CD4-positive, alpha-beta memory T cell (primary cell): ENCODE measurements at places on chromosomes 7 and 10. TPM values are rescaled to one million over a fixed set of nuclear protein-coding genes. Genes with fewer than 3 reads are reported as not detected.

The TLX1 gene
- not detected for polyA plus RNA-seq

The PIP gene
- polyA plus RNA-seq: not detected

The TRIM50 gene
- polyA plus RNA-seq: not detected

The SEMA3D gene
- not detected for polyA plus RNA-seq

The C10orf105 gene
- 0.07 TPM for polyA plus RNA-seq

The MPP7 gene
- polyA plus RNA-seq: 17.7 TPM

The SYT15 gene
- 0.10 TPM for polyA plus RNA-seq

The NRG3 gene
- not detected for polyA plus RNA-seq

The CACNB2 gene
- polyA plus RNA-seq: 0.81 TPM

The IKZF1 gene
- polyA plus RNA-seq: 288 TPM

The MEPCE gene
- polyA plus RNA-seq: 11.8 TPM

The PDGFA gene
- polyA plus RNA-seq: not detected

The SRRT gene
- 86.5 TPM for polyA plus RNA-seq

The MYO3A gene
- not detected for polyA plus RNA-seq

The CLRN3 gene
- not detected for polyA plus RNA-seq

The TUBAL3 gene
- not detected for polyA plus RNA-seq

The SPDYE16 gene
- polyA plus RNA-seq: 0.21 TPM

The CC2D2B gene
- not detected for polyA plus RNA-seq

The FAM170B gene
- not detected for polyA plus RNA-seq

The TMEM196 gene
- polyA plus RNA-seq: not detected

The TUBB8 gene
- not detected for polyA plus RNA-seq

The DNAJC2 gene
- 26.5 TPM for polyA plus RNA-seq

The NSUN5 gene
- 39.9 TPM for polyA plus RNA-seq

The CLDN3 gene
- not detected for polyA plus RNA-seq

The MYH16 gene
- polyA plus RNA-seq: not detected

The CCZ1 gene
- polyA plus RNA-seq: 55.4 TPM

The ANKRD1 gene
- not detected for polyA plus RNA-seq

The AASS gene
- not detected for polyA plus RNA-seq

The EBLN1 gene
- polyA plus RNA-seq: not detected

The HOXA10 gene
- not detected for polyA plus RNA-seq

The CALML3 gene
- not detected for polyA plus RNA-seq

The AMPH gene
- 0.09 TPM for polyA plus RNA-seq

The PHTF2 gene
- 27.1 TPM for polyA plus RNA-seq

The MRPL43 gene
- 110 TPM for polyA plus RNA-seq

The PRKAR2B gene
- 0.46 TPM for polyA plus RNA-seq

The BTBD16 gene
- not detected for polyA plus RNA-seq

The FRMPD2 gene
- polyA plus RNA-seq: not detected

The CAV2 gene
- polyA plus RNA-seq: not detected

The NFE2L3 gene
- polyA plus RNA-seq: 7.9 TPM

The NPC1L1 gene
- polyA plus RNA-seq: not detected

The PTCD1 gene
- 4.0 TPM for polyA plus RNA-seq

The MYL10 gene
- not detected for polyA plus RNA-seq
